ENCODE measurements at places on chromosomes 7 and 10. TPM values are rescaled to one million over a fixed set of nuclear protein-coding genes. Genes with fewer than 3 reads are reported as not detected.

COL13A1 gene
- total RNA-seq, result 9.3 TPM

SSMEM1 gene
- not detected for total RNA-seq

UTF1 gene
- not detected for total RNA-seq

EPHA1 gene
- 0.09 TPM for total RNA-seq

PARD3 gene
- total RNA-seq, result 38.4 TPM

GNAT3 gene
- total RNA-seq, result not detected

GCK gene
- total RNA-seq, result 3.2 TPM

H2BK1 gene
- total RNA-seq, result not detected

SGCE gene
- 97.0 TPM for total RNA-seq

KAZALD1 gene
- 84.3 TPM for total RNA-seq

CDHR3 gene
- 5.4 TPM for total RNA-seq

PAX2 gene
- total RNA-seq, result not detected

PALD1 gene
- total RNA-seq, result 0.43 TPM

INHBA gene
- 7.9 TPM for total RNA-seq

MPP7 gene
- under 0.01 TPM for total RNA-seq

BMPER gene
- total RNA-seq, result 7.4 TPM

DNAJB12 gene
- 14.8 TPM for total RNA-seq

PON1 gene
- total RNA-seq, result not detected

SFMBT2 gene
- total RNA-seq, result 0.17 TPM

GIMAP2 gene
- total RNA-seq, result 0.17 TPM

ACTR3C gene
- 2.0 TPM for total RNA-seq

SPDYE6 gene
- total RNA-seq, result not detected

ATP5F1C gene
- total RNA-seq, result 234 TPM

COMMD3 gene
- total RNA-seq, result 63.5 TPM

MYOZ1 gene
- under 0.01 TPM for total RNA-seq

C10orf71 gene
- not detected for total RNA-seq

KEL gene
- not detected for total RNA-seq

FZD1 gene
- 22.9 TPM for total RNA-seq

PLPP4 gene
- total RNA-seq, result under 0.01 TPM

OGDH gene
- 48.1 TPM for total RNA-seq

PPP1R9A gene
- total RNA-seq, result 0.60 TPM

NFE2L3 gene
- 0.63 TPM for total RNA-seq

RHBDD2 gene
- 7.3 TPM for total RNA-seq

SRGN gene
- total RNA-seq, result 47.3 TPM

HMX3 gene
- total RNA-seq, result 0.16 TPM

IGF2BP3 gene
- total RNA-seq, result 52.6 TPM

IRF5 gene
- not detected for total RNA-seq

WEE2 gene
- not detected for total RNA-seq

Measured in bronchial smooth muscle cell (primary cell).